Inflammatory macrophage (primary cell): ENCODE measurements at places on chromosomes 2 and 18.
A peak's percentile ranks its signal among the peaks of the same experiment; 100 is the strongest.

- no peak for DNase-seq
These were observed 39.0 kb downstream of the RALB start for GRCh38 chr2:120291401-120292311.

DNA sequence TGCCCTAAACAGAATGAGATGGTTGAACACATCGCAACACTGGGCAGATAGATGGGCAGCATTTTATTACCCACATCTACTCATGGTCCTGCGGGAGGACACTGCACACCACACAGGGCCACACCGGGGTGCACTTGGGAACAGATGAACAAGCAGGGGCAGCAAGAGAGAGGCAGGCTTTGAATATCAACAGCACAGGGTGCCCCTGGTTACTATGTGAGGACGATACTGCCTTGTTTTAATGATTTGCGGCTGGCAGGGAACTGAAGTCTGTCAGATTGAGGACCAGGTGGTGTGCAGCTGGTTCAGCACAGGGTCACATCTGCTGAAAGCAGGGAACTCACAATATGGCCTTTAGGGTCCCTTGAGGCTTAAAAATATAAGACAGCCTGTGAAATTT lies 195.7 kb downstream of the PIEZO2 start:
- no peak for DNase-seq

DNA sequence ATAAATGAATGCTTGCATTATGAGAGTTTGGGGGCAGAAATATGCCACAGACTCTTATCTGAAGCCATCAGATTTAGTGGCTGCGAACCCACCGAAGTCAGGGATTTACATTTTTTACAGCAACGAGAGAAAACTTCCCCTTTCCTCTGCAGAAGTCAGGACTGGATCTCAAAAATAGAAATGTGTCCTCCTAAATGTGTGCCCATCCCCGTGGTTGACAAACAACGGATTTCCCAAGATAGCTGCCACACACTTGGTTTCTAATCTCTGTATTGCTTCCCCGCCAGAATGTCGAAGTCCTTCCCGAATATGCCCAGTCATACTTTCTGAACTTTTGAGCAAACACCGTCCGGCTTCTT lies 879 bp upstream of the ADAM23 start:
- DNase-seq: peak; percentile 53

DNA sequence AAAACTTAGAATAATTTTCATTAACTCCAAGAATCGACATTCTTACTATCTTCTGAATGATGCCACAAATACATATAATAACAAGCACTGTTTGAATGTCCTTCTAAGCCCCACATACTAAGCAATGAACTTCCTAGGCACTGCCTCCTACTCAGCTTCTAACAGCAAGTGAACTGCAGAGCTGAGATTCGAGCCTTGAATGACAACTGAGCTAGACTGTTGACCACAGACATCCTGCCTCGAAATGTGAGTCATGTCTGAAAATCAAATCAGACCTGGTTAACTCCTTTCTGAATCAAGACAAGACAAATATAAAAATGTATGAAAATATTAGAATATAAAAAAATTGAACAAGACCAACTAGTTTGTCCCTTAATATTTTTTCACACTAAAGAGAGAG lies 108.1 kb downstream of the MYT1L start:
- DNase-seq: no peak

DNA sequence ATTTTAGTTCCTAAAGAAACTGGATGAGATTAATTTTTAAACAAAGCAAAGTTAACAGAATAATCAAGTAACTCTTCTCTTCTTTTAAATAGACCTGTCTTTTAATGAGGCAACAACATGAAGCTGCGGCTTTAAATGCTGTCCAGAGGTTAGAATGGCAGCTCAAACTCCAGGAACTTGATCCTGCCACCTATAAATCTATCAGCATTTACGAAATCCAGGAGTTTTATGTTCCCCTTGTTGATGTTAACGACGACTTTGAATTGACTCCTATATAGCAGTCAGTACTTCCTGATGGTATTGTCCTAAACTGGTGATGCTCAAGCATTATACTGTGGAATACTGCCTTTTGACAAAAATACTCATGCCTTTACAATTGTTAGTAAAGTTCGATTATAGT lies 53.7 kb upstream of the TWSG1 start:
- no peak for DNase-seq

GRCh38 chr2:48205137-48205798 lies 299.0 kb upstream of the FBXO11 start:
- DNase-seq: peak; percentile 36

GRCh38 chr18:35117372-35117771 lies 76.2 kb downstream of the MAPRE2 start:
- no peak for DNase-seq

DNA sequence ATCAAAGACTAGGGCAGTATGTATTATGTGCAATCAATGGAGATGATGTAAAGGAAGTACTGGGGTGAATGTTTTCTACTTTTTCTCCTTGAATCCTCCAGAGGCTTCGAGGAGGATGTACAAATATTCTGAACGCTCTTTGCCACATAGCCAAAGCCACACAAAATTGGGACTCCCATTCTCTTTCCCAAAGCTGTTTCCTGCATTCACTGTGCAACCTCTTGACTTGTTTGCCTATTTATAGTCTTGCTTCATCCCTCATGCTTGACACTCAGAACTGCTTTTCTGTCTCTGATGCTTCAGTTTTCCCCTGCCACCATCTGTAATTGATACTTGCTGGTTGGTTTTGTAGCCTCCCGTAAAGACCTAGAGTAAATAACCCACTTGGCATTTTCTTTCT lies 208.2 kb upstream of the RBMS1 start:
- DNase-seq: no peak

GRCh38 chr2:14094592-14094991 lies 537.9 kb upstream of the LRATD1 start:
- DNase-seq: no peak

GRCh38 chr18:61400716-61401115 lies 67.5 kb downstream of the CDH20 start:
- DNase-seq: no peak

DNA sequence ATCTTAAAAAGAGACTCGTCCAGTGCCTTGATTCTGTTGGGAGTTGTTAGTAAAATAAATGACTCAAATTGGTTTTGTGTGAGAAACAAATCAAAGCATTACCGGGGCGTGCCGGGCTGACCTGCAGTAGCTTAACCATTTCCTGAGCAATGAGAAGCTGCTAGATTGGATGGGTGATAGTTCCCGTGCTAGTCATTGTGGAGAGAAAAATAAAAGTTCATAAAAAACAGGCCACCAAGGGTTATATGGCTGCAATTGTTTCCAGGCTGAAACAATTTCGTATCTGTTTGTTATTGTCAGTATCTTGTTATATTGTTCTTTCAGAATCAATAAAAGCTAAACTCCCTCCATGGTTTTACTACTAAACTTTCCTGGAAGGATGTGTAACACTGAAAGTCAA lies 314.4 kb downstream of the MTX2 start:
- DNase-seq: no peak

DNA sequence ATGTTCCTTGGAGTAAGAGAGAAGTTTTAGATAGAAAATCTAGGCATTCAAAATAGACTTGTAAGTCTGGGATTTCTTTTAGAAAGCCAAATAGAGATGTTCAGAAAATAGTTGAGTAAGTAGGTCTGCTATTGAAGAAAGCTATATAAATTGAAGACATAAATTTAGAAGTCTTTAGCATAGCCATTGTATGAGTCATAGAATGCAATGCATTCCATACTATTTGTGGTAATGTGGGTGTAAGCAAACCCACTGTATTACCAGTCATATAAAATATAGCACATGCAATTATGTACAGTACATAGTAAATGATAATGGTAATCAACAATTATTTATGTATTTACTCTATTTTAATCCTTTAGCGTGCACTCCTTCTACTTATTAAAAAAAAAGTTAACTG lies 14.1 kb downstream of the MC4R start:
- DNase-seq: no peak

DNA sequence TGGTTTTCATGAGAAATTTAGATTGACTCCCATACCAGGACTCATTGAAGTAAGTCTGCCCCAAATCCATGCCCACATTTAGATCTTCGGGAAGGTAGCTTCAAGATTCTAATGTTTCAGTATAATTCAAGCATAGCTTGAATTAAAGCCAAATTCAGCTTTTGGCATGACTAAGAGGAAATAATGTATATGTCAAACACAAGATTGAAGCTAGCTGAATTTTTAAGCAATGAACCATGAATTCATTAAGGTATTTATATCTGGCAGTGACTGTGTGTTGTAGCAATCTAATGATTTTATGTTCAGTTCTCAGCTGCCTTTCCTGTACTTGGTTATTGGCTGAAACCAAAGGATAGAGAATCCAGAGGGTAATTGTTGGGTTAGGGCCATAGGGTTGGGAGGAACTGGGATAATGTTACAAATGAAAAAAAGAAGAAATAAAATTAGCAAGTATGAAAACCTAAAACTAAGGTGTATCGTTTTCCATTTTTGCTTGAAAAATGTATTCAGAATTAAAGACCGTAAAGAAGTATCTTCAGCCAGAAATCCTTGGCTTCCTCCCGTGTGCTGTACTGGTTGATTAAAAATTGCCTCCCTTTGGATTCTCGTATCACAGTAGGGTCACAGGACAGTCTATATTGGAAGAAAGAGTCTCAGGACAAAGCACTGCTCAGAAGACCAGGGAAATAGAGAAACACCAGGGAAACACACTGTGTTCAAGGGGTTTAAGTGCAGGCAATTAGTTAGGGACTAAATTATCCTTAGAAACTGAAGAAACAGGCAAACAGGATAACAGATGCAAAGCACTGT lies 119.0 kb upstream of the FN1 start:
- DNase-seq: no peak

DNA sequence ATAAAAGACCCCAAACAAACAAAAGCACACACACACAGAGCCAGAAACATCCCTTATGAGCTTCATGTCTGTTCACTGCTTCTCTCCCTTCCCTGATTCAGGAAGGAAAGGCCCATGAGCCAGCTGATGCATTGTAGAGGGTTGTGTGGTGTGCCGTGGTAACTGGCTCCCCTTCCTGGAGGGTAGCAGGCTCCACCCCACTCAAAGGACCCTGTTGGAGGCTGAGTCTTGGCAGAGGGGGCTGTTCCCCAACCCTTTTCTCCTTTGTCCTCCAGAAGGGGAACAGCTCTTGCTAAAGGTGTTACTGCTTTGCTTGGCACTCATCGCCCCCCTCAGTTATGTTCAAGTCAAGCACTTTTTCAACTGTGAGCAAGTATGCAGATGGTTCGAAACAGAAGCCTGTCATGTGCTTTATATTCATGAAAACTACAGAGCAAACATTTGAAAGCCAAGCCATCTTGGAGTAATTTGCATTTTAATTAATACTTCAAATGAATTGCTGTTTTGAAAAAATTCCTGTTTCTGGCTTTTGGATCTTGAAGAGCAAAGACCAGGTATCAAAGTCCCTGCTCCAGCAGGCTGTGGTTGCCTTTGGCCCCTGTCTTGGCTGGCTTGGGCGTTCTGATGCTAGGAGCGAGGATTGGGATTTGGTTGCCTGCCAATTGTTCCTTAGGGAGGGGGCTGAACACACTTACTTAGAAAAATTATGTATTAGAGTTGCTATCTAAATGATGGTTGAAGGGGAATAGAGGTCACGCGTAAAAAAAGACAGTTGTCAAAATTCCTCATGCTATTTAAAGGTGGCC lies 267.8 kb downstream of the TSN start:
- no peak for DNase-seq

DNA sequence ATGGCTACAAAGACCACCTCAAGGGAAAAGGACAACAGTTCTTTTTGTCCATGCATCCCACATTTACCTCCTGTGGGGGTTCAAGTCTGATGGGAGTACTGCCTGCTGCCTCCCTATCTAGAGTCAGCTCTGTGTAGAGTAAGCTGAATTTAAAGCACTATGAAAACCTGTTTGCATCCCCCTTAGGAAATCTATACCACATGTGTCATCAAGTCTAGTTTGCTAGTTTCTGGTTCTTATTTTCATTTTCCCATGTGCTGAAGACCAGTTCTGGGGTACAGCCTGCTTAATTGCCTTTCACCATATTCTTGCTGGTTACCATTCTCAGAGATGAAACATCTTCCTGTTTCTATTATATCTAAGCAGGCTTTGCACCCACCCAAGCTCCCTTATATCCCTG lies 470.3 kb downstream of the MBD2 start:
- no peak for DNase-seq

- DNase-seq: peak; percentile 94
These were observed 19.2 kb downstream of the NEURL3 start for GRCh38 chr2:96485751-96486651.

- DNase-seq: no peak
These were observed 172.7 kb downstream of the HRH4 start for GRCh38 chr18:24633121-24633520.

DNA sequence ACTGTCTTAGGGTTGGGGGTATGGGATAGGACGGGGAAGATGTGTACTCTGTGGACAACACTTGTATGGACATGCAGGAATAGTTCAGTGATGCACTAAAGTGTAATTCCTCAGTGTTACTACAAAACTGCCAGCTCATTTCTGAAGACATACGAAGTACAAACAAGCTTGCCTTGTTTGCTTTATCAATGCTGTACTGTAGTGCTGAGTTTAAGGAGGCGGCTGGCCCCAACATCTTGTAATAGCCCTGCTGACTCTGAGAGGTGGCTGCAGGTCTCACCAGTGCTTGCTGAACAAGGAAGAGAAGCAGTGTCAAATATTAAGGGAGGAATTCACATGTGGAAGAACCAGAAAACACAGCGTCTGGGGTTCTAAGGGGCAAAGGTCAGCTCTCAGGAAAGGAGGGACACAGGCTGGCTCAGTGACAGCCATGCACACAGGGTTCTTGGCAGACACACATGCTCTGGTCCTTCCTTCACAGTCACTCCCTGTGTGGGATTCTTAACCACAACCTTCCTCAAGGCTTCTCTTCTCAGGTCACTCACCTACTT lies 39.8 kb upstream of the EVA1A start:
- no peak for DNase-seq

- DNase-seq: no peak
These were observed 301.6 kb upstream of the LRATD1 start for GRCh38 chr2:14330884-14331283.

DNA sequence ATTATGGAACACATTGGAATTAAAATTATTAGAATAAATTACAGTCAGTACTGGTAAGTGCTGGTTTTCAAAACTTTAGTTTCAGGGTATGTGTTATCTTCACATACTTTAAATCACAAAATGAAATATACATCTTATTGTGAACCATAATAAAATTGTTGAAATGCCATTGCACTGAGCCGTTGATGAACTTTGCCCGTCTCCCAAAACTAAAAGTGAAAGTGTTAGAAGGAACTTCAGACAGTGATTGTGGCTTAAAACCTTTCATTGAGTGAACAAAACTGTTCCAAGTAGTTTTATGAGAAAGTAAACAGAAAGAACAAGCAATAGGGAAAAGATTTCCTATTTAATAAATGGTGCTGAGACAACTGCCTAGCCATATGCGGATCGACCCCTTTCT lies 811.6 kb downstream of the PLCL1 start:
- DNase-seq: no peak

DNA sequence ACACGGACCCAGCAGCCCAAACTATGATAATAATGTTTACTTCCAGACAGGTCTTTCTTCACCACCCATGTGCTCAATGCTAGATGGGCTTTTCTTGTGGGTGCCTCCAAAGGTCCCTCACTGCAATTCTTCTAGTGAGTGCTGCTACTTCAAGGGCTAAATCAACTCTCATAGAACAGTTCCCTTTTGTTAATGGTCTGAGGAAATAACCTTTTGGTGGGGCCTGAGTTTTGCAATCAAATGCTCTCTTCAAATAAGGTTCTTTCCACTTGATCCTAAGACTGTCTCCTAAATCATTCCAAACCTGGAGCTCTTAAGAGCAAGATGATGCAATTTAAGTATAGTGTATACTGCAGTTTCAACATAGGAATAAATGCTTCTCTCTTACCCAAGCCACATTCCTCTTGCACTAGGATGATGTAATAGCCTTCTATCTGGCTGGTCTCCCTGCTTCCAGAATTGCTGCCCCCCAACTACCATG lies 6.0 kb downstream of the NEMP2 start:
- DNase-seq: peak; percentile 56
